ENCODE measurements at places on chromosomes 5 and 9.

DNA sequence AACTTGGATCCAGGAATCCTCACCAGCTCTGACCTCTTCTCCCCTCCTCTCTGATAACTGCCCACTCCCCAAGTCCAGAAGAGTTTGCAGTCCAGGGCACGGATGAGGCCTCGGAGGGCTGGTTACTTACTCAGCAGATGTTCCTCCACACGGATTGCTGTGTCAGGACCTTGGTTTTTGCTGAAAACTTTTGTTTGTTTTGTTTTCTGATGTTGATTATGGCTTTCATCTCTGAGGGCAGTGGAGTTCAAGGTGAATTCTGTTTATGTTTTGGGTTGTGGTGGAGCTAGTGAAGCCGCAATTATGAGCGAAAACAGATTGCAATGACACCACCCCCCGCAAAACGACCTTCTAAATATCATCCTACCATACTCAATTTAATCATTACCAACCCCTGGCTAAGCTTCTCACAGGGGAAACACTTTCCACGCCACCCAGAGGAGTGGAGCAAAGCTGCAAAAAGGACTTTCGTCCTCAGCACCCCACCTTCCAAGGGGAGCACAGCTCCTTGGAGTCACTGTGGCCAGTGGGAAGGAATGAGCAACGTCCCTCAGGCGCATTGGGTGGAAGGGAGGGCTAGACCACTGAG lies 92.7 kb upstream of the SAP30L start:
- no peak for DNase-seq

GRCh38 chr5:5330728-5331452 lies 91.6 kb upstream of the ICE1 start:
- no peak for DNase-seq

GRCh38 chr5:10595293-10595671 lies 31.4 kb downstream of the ANKRD33B start:
- no peak for DNase-seq

DNA sequence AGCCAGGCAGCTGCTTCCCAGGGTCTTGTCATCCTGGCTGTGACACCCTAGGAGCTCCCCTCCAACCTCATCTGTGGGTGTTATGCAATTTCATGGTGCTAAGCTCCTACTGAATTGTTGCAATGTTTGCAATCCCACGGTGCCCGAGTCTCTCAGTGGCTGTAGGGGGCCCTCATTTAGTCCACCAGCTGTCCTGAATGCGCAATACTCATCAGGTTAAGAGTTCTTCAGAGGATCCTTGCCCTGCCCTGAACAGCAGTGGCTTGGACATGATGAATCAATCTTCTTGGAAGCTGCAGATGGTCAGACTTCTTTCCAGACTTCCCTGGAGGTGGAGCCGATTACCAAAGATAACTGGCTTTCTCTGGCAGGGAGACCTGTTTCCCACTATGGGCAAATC lies 584.1 kb downstream of the CCDC171 start:
- no peak for DNase-seq

DNA sequence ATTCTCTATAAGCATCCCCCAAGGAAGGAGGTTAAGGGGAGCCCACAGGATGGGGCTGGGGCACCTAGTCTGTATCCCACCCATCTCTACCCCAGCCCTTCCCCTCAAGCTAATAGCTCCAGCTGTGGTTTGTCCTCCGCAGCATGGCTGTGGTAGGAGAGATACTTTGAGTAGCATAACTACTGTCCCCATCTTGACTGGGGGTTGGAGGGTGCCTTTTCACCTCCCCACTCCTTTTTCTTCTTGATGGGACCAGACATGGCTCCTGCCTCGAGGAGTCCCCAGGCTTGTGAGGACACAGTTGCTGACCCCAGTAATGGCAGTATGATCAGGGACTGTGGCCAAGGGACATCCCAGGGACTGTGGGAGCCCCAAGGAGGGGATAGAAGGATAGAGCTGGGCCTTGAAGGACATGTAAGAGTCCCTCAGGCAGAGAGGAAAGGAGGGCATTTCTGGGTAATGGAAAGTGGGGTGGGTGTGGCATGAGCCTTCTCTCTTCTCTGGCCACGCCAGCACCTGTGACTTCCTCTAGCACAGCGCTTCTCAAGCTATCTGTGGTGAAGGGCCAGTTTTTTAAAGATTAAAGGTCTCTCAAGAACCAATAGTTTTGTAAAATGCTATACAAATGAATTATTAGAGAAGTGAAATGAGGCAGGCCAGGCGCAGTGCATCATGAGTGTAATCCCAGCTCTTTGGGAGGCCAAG lies 14.0 kb downstream of the OLFML2A start:
- DNase-seq = no peak

GRCh38 chr5:90289837-90290236 lies 119.7 kb downstream of the CETN3 start:
- no peak for DNase-seq

- no peak for DNase-seq
These were observed 66.4 kb upstream of the RUSC2 start for GRCh38 chr9:35423499-35423898.

DNA sequence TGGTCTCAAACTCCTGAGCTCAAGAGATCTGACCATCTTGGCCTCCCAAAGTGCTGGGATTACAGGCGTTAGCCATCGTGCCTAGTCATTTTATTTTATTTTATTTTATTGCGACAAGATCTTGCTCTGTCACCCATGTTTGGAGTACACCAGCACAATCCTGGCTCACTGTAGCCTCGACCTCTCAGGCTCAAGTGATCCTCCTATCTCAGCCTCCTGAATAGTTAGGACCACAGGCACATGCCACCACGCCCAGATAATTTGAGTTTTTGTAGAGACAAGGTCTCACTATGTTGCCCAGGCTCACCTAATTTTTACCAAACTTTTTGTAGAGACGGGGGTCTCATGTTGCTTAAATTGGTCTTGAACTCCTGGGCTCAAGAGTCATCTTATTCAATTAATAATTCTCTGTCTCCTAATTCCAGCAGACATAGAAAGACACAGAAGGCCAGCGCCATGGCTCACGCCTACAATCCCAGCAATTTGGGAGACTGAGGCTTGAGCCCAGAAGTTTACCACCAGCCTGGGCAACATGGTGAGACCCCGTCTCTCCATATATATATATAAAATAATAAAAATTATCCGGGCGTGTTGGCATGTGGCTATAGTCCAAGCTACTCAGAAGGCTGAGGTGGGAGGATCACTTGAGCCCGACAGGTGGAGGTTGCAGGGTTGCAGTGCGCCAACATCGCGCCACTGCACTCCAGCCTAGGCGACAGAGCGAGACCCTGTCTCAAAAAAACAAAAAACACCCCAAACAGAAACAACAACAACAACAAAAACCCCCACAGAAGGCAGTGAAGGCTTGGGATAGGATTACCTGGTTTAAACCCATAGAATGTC lies 1.0 kb upstream of the UBAP1 start:
- DNase-seq = no peak

DNA sequence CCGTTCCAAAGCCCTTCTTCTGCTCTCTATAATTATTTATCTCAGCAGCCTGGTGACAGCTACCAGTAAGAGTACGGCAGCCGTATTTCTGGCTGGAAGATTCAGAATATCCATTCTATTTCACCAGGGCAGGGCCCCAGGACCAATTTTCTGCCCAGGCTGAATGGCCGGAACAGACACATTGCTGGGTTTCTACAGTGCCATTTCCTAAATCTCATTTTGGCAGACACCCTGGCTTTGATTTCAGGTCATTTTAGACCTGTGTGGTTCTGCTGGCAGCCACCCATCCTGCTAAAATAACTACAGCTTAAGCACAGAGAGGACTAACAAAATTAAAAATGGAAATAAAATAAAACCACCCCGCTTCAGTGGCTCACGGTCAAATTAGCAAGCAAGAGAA lies 95.0 kb downstream of the CRB2 start:
- no peak for DNase-seq

DNA sequence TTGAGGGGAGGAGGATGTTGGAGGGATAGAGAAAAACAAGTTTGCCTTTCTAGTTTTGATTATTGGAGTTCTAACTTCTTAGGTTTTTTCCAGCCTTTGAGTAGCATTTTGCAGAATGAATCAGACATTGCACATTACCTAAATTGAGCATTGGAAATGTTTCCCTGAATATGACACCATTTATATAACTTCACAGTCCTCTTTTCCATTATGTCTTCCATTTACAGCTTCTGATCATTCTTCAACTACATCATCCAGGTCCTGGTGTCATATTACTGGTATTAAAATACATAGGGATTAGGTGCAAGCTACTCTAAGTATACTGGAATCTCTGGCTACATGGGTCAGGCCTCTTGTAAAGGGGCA lies 286.1 kb downstream of the ARHGAP26 start:
- DNase-seq = no peak

DNA sequence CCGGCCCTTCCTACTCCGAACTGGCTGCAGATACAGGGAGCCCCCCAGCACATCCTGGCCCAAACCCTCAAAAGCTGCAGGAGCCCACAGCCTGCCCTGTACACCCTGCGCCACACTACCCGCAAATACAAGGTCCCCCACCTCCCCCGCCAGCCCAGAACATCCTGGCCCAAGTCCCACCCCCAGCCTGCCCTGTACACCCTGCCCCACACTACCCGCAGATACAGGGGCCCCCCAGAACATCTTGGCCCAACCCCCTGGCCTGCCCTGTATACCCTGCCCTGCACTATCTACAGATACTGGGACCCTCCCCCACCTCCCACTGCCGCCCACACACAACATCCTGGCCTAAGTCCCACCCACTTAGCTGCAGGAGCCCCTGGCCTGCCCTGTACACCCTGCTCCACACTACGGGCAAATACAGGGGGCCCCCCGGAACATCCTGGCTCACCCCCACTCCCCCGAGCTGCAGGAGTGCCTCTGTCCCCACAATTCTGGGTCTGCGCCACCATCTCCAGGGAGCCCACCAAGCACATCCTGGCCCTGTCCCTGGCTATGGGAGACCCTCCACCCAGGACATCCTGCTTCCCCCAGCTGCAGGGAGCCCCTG lies 8.3 kb downstream of the LPCAT1 start:
- no peak for DNase-seq

DNA sequence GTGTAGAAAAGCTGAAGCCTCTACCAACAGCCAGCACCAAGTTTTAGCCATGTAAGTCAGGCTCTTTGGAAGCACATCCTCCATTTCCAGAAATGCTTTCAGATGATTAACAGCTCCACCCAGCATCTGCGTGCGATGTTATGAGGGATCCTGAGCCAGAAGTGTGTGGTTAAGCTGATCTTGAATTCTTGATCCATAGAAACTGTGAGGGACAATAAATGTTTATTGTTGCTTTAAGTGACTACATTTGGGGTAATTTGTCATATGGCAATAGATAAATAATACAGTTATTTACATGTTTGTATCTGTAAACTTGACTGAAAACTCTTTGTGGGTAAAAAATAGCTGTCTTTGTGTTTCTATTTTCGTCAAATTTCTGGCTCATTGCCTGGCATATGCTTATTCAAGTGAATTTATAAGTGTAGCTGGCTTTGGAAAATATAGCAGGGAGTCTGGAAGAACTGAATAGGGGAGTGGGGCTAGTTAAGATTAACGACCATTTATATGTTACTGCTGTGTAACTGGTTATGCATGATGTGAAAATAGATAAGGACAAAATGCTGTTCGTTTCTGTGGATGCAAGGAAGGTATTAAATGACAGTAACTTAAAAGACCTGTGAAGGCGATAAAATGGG lies 234.1 kb downstream of the LRRC70 start:
- no peak for DNase-seq

DNA sequence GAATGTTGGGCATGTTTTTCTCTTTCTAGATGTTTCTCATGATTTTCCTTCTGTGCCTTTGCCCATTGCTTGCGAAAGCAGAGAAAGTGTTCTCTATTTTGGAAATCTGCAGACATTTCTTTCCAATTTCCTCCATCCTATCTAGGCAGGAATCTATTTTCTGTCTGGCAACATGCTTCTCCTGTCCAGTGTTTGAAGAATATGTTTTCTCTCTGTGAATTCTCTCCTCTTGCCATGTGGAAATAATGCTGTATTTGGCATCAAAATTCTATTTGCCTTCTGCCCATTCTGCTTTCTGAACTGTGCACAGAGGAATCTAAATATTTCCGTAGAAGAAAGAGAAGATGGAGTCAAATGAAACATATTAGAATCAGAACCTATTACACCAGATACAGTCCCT lies 833.3 kb downstream of the CDH9 start:
- DNase-seq = no peak

GRCh38 chr5:21173526-21173925 lies 1185.5 kb upstream of the CDH18 start:
- DNase-seq = no peak

DNA sequence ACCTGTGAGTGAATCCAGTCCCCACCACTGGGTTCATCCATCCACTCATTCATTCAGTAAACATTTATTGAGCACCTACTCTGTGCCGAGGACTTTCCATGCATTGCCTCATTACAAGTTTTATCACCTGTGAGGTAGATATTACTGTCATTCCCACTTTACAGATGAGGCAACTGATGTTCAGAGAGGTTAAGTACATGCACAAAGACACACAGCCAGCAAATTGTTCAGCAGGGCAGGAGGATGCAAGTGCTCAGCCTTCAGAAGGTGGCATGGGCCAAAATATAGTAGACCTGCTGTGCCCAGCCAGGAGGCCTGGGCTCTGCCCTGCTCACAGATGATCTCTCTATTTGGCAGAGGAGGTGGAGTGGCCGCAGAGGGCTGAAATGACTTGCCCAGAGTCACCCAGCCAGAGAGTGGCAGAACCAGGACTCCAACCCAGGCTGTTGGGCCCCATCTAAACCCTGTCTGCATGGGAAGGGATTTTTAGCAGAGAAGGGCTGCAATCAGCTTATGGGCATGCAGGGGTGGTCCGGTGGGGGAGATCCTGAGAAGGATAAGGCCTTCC lies 7.6 kb upstream of the NEURL1B start:
- no peak for DNase-seq

- no peak for DNase-seq
These were observed 57.7 kb upstream of the MAMDC2 start for GRCh38 chr9:69985971-69986370.

- DNase-seq = no peak
These were observed 1333.9 kb upstream of the DMAC1 start for GRCh38 chr9:9133526-9133925.

DNA sequence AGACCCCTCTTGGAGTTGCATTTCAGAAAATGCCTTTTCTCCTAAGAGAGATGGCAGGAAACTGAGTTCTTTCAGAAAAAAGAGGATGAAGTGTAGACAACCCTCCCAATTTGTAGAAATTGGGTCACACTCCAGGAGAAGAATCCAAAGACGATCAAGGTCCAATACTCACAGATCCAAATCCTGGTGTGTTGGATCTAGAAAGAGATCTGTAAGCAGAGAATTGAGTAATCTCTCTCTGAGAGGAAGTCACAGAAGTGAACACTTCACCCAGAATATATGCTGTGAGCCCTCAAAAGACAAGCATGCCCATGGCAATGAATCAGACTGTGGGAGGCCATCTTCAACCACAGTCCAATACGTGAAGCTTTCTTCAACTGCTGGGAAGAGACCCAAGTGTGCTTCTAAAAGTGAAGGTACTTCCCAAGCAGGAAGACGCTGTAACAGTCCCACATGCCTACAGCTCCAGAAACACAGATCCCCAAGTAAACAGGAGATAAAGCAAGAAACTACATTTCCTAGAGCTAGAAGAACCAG lies 182.7 kb downstream of the SMC2 start:
- DNase-seq = no peak

GRCh38 chr5:145157841-145158240 lies 677.3 kb downstream of the PRELID2 start:
- DNase-seq = no peak

- DNase-seq = no peak
These were observed 296.1 kb upstream of the DMAC1 start for GRCh38 chr9:8095672-8096086.

- no peak for DNase-seq
These were observed 472 bp downstream of the FBXO4 start for GRCh38 chr5:41925555-41925951.

GRCh38 chr5:171610686-171611085 lies 174.9 kb upstream of the SMIM23 start:
- DNase-seq = no peak

Measured in stimulated activated CD8-positive, alpha-beta memory T cell treated with anti-CD3 and anti-CD28 coated beads, Interleukin-4, amount 100 ng/mL, for 4 hours (primary cell).